ENCODE measurements at places on chromosomes 4 and X. TPM values are rescaled to one million over a fixed set of nuclear protein-coding genes. Genes with fewer than 3 reads are reported as not detected.

SLC6A14 gene
- not detected for total RNA-seq

NEUROG2 gene
- total RNA-seq = not detected

HSD17B13 gene
- 0.27 TPM for total RNA-seq

SPRY1 gene
- 21.6 TPM for total RNA-seq

GRCh38 chr4:6439120-6439762 lies 33.2 kb downstream of the PPP2R2C start:
- no peak for DNase-seq

DNA sequence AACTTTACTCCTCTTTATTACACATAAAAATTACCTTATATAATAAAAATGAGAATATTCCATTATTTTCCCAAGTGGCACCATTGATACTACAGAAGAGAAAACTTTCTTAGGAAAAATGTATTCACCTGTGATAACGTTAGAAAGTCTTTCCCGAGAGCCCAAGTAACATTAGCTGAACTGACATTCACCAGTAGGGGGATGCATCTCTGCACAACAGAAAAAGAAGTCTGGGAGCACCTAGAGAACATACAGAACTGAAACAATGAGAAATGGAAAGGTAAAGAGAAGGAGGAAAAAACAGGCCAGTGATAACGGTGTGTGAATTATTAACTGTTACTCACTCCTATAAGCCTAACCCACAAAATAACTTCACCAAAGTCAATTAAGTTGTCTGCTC lies 423.3 kb downstream of the CENPC start:
- no peak for DNase-seq

GRCh38 chrX:124023838-124024238 lies 62.3 kb downstream of the STAG2 start:
- no peak for DNase-seq

DNA sequence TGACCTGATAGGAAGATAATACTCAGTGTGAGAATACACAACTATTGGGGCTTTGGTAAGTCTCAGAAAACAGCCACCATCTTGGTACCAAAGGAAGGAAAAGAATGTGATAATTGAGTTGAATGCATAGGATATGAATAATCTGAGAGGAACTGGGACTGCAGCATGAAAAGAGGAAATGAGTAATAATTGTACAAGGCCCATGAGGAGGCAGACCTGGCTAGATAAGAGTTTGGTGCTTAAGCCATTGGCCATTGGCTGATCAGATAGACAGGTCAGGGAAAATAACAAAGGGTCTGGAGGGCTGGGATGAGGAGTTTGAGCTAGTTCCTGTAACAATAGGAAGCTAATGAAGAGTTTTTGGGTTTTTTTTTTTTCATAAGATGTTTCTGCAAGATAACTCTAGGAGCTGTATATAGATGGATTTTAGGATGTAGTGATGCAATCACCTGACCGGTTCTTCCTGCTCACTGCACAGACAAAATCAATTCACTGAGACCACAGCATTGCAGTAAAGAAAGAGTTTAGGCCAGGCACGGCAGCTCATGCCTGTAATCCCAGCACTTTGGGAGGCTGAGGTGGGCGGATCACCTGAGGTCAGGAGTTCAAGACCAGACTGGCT lies 5.3 kb upstream of the TRMT2B start:
- no peak for DNase-seq

DNA sequence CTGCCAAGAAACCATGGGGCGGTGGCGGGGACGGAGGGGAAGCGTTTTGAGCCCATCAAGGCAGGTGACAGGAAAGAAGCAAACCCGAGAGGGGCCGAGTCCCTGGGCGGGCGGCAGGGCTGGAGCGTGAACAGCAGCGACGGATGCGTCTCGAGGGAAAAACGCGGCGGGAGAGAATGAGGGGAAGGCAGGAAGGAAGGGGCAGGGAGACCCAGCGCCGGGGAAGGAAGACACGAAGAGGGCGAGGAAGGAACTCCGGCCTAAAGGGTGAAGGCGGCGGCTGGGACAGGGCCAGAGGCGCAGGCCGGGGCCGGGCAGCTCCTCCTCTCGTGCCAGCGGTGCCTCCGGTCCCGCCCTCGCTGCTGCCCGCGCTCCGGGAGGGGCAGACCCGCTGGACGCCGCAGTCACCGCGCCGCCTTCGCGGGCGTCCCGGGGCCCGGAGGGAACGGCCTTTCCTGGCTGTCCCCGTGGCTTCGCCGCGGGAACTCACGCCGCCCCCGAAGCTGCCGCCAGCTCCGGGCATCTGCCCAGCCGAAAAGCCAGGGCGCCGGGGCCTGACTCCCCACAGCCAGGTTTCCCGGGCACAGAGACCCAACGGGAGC lies 751 bp upstream of the RGS12 start:
- DNase-seq = peak; percentile 73

DNA sequence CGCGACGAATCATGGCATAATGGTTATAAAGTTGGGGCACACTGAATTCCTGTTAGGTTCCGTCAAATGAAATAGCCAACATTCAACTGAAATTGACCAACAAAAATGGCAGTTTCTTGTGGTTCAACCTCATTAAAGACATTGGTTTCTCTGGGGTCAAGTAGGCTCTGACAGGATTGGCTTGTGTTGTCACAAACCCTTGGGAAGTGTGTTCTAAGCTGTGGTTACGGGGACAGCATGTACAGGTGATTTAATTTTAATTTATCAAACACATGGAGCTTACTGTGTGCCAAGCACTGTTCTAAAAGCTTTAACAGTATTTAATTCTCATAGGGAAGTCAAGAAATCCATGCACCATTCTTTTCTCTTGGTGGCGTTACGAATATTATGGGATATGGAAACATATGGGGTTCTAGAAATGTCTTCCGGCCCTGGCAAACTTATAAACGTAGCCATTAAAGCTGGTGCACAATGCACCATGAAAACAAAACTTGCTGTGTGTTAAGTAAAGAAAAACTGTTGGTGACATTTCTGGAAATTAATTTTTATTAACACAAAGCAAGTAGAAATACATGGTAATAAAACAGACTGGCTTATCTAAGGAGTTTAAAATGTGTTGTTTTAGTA lies 891 bp downstream of the XK start:
- DNase-seq = no peak

Measured in heart right ventricle (tissue), 16 donors.